ENCODE measurements at places on chromosomes 2 and 18. TPM values are rescaled to one million over a fixed set of nuclear protein-coding genes. Genes with fewer than 3 reads are reported as not detected.

The MC2R gene
- not detected for total RNA-seq

The SCYGR4 gene
- total RNA-seq: 0.89 TPM

The LDLRAD4 gene
- total RNA-seq: 28.2 TPM

The ADD2 gene
- 8.5 TPM for total RNA-seq

The SIGLEC15 gene
- total RNA-seq: not detected

The CCL20 gene
- 33.2 TPM for total RNA-seq

The ERMN gene
- total RNA-seq: 0.10 TPM

The ZNF521 gene
- 35.3 TPM for total RNA-seq

The ACADL gene
- 3.6 TPM for total RNA-seq

The VIL1 gene
- 0.10 TPM for total RNA-seq

The ACP1 gene
- total RNA-seq: 95.7 TPM

The UGT1A3 gene
- not detected for total RNA-seq

The TUBA4B gene
- total RNA-seq: not detected

The IL1RL1 gene
- 8.7 TPM for total RNA-seq

The STARD6 gene
- not detected for total RNA-seq

The EPHA4 gene
- total RNA-seq: 51.2 TPM

The GPBAR1 gene
- 0.39 TPM for total RNA-seq

The ZSWIM2 gene
- not detected for total RNA-seq

The RTKN gene
- total RNA-seq: 25.7 TPM

The SERPINB12 gene
- total RNA-seq: 64.6 TPM
